ENCODE measurements at places on chromosomes 12 and 14.

DNA sequence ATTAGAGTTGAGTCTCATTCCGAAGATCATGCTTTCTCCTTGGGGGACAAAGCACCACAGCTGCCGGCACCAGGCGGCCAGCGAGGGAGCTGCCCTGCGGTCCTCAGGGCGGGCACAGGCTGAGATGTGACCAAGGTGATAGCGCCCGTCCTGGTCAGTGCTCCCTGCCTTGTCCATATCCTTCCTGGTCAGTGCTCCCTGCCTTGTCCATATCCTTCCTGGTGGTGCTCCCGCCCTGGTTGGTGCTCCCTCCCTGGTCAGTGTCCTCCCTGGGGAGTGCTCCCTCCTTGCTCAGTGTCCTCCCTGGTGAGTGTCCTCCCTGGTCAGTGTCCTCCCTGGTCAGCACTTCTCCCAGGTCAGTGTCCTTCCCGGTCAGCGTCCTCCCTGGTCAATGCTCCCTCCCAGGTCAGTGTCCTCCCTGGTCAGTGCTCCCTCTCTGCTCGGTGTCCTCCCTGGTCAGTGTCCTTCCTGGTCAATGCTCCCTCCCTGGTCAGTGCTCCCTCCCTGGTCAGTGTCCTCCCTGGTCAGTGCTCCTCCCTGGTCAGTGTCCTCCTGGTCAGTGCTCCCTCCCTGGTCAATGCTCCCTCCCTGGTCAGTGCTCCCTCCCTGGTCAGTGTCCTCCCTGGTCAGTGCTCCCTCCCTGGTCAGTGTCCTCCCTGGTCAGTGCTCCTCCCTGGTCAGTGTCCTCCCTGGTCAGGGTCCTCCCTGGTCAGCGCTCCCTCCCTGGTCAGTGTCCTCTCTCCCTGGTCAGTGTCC, 92.2 kb downstream of the ADGRD1 start:
- no peak for DNase-seq

DNA sequence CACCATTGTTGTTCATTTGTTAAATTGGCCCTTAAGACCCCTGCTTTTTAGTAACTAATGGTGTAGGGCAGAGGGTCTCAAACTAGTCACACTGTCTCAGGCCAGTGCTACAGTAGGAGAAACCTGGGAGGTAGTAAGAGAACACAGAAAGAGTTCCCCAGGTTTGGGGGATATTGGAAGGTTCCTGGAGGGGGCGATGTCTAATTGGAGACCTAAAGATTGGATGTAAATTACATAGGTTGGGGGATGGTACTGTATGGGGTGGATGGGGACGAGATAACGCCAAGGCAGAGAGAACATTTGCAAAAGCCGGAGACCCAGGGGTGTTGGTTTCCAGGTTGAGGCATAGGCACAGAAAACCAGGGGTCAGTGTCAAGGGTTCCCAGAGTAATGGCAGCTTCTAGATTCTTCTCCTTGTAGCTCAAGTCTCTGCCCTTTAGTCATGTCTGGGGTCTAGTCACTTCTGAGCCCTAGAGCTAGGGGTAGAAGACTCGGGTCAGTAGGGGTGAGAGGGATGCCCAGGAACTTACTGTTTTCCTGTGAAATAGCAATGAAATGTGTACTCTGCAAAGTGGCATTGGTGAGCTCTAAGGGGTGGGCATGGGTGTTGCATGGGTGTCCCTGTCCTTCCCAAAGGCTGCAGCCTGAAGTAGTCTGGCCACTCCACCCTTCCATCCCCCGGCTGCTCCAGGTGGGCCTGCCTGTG, 21.8 kb downstream of the PLEKHG3 start:
- DNase-seq = no peak

- no peak for DNase-seq
Measured at GRCh38 chr12:131444220-131445164, 266.4 kb upstream of the SFSWAP start.

DNA sequence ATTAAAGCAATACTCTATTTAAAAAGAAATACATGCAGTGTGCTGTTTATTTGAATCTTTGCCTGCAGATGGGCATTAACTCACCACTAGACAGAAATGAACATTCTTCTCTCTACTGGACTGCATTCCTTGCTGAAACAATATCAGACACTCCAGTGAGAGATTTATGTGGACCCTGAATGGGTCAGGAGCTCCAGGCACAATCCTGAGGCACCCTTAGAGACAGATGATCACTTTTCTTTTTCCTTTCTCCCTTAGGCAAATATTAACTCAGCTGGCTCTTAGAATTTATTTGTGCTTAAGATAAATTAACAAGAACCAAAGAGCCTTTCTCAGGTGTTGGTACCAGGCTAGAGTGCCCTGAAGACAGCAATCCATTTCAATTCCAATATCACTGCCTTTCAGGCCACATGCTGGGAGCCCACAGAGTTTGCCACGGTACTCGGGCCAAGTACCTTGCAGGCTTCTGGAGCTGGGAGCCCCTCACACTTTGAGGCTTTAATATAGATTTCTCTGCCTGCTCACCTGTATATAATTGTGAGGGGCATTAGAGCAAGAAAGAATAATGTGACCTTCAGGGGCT, 173.0 kb downstream of the EMP1 start:
- no peak for DNase-seq

- no peak for DNase-seq
Measured at GRCh38 chr12:123894823-123895345, 77.7 kb downstream of the CCDC92 start.

GRCh38 chr12:115257791-115258190, 573.8 kb upstream of the TBX3 start:
- DNase-seq = no peak

DNA sequence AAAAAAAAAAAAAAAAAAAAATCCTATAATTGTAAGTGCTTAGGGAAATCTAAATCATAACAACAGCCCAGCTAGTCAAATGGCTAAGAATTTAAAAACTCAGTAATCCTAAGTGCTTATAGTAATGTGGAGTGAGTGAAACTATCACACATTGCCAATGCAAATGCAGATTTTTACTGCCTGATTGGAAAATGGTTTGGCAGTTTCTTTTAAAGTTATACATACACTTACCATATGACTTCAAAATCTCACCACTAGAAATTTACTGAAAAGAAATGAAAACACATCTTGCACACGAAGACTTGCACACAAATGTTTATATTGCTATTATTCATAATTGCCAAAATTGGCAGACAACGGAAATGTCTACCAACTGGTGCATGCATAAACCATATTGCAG, 51.3 kb upstream of the STXBP6 start:
- no peak for DNase-seq

DNA sequence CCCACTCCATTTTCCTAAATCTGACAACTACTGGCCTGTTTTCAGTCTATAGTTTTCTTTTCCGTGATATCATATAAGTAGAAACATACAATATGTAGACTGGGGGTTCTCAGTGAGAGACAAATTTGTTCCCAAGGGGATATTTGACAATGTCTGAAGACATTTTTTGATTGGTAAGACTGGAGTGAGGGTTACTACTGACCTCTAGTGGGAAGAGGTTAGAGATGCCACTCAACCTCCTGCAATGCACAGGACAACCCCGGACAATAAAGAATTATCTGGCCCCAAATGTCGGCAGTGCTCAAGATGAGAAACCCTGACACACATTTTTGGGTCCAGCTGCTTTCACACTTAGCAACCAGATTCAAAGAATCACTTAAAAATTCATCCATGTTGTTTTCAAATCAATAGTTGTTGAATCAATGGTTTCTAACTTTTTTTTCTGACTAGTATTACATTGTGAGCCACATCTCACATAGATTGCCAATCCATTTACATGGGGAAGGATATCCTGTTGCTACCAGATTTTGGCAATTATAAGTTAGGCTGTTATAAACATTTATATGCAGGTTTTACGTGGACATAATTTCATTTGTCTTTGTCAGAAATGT, 307.1 kb downstream of the RPL10L start:
- no peak for DNase-seq

GRCh38 chr12:116455540-116456329, 103.4 kb upstream of the MAP1LC3B2 start:
- no peak for DNase-seq

GRCh38 chr12:66602483-66603143, 76.3 kb downstream of the GRIP1 start:
- DNase-seq = no peak

GRCh38 chr14:23009483-23009938, 432 bp downstream of the C14orf93 start:
- DNase-seq = no peak

Measured in stimulated activated CD4-positive, alpha-beta T cell treated with anti-CD3 and anti-CD28 coated beads, Interleukin-2, amount 100 ng/mL, for 4 hours (primary cell).